HAP-1 (cell line): ENCODE measurements at places on chromosomes 6 and 20.

GRCh38 chr6:67818322-67818721, 816.8 kb upstream of the ADGRB3 start:
- DNase-seq = no peak

DNA sequence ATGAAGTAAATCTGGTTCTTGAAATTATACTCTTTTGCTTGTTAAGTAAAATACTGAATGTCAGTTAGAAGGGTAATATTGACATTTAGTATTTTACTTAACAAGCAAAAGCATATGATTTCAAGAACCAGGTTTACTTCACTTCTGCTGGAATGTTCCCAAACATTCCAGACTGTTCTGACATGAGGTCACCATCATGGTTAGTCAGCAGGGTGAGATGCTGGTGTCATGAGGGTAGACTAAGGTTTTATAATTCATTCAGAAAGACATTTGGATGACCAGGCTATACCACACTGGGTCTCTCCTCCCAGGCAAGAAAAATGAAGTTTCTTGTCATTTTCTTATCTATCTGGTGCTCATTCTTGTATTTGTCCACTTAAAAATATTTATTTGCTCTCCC, 414.4 kb upstream of the MMS22L start:
- DNase-seq = no peak

DNA sequence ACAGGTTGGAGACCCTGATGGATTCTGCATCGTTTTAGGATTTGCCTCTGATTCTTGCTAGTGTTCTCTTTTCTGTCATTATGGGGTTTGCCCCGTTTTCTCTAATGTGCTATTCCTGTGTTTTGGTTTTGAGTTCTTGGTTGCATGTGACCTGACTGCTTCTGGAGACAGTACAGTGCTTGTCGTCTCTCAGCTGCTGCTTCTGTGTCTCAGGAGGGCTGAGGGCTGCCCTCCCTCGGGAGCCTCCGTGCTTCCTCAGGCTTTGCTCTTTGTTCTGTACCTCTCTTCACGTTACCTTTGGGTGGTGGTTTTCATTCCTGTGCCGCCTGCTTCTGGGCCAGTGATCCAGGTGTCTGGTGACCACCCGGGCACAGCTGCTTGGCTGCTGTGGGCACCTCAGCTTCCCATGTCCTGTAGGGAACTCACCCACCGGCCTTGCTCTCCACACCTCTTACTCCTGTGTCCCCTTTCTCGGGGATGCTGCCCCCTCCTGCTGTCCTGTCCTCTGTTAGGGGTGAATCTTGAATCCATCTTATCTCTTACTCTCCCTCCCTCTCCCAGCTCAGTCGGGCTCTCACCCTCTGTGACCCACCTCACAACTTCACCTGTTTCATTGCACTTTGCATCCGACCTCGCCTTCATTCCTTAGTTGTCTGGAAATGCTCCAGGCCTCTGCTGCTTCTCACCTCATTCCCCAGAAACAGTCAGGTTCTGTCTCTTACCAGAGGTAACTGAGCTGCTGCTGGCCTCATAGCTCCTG, 33.2 kb downstream of the PANK2 start:
- no peak for DNase-seq

- DNase-seq = no peak
These were observed 486.0 kb downstream of the PTPRT start for GRCh38 chr20:42703744-42704143.

- no peak for DNase-seq
These were observed 85.3 kb downstream of the PTPN1 start for GRCh38 chr20:50595433-50595895.

GRCh38 chr6:129009851-129010250, 126.9 kb downstream of the LAMA2 start:
- peak; percentile 85 for DNase-seq

DNA sequence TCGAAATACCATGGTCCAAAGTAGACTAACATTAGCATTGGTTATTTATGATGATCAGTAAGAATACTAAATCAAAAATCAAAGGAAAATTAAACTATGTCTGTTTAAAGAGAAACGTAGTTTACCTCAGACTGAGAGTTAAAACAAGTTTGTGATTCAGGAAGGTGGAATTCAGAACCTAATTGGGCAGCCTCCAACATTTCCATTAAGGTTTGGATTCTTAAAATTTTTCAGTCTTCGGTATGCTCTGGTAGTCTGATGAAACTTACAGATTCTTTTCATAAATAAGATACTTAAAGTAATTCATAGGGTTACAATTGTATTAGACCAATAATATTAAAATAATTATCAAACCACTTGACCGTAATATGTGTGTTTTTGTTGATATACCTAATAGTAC, 18.6 kb downstream of the HFE start:
- no peak for DNase-seq

- DNase-seq = no peak
These were observed 160.2 kb upstream of the MARCKS start for GRCh38 chr6:113696960-113697359.

GRCh38 chr6:67538032-67538431, 1097.0 kb upstream of the ADGRB3 start:
- DNase-seq = no peak

GRCh38 chr6:35488517-35488862, 8.4 kb downstream of the TEAD3 start:
- no peak for DNase-seq

- no peak for DNase-seq
These were observed 215.5 kb downstream of the LRFN2 start for GRCh38 chr6:40371621-40372020.

GRCh38 chr20:38843346-38843745, 37.8 kb downstream of the PPP1R16B start:
- no peak for DNase-seq

DNA sequence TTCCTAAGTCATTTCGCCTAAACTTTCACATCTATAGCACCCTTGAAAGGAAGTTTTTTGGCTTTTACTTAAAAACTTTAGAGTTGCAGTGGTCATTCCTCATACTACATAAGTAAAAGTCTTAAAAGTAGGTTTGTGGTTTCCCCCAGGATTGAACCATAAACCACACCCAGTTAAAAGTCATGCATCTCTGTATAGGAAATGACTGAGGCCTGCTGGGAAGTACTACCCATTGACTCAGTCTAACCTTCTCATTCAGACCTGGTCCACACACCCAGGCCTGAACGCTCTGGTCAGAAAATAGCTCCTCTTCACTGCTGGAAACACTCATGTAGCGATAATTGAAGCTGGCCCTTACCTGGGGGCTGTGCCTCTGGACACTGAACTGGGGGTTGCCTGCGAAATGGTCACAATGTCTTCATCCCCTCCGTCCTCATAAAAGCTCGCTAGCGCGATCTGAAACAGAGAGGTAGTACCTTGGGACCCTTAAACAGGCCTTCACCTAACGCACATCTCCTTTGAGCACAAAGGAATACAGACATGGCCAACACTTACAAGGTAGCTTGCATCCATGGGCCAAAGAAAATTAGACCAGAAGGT, 2.6 kb downstream of the NSFL1C start:
- no peak for DNase-seq

GRCh38 chr6:158784505-158784904, 34.7 kb downstream of the EZR start:
- no peak for DNase-seq

DNA sequence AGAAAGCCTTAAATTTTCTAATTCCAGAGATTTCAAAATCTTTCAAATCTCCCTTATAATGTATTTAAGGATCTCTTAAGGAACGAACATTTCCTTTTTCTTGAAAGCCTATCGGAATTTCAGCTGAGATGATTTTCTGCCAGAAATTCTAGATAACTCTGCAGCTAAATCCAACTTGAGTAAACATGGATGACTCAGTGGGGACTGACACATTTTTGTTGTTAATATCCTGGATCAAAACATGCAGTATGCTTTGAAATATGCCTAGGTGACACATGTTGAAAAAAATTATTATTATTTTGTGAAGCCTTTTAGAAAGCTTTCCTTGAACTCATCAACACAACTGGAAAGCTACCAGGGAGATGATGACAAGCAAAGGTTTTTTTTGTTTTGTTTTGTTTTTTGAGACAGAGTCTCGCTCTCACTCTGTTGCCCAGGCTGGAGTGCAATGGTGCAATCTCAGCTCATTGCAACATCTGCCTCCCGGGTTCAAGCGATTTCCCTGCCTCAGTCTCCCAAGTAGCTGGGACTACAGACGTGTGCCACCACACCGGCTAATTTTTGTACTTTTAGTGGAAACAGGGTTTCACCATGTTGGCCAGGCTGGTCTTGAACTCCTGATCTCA, 140.1 kb upstream of the SNX9 start:
- DNase-seq = no peak

DNA sequence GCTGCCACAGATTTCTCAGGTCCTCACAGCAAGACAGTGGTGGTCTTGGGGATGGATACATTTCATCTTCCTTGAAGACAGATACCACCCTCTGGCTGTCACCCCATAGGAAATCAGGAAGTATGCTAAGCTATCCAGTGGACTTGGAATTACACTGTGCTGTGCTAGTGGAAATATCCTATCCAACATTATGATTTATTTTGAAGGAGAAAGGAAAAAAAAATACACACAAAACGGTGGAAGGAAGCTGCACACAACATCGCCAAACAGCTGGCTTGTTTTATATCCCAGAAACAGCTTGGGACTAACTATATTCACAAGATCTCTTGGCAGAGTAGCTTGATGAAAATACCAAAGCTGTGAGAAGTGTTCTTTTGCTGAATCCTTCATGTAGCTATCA, 257.6 kb downstream of the LAMA2 start:
- DNase-seq = no peak

- no peak for DNase-seq
These were observed 27.1 kb downstream of the CDS2 start for GRCh38 chr20:5153612-5154542.

GRCh38 chr6:127073222-127073621, 45.2 kb upstream of the RSPO3 start:
- no peak for DNase-seq

DNA sequence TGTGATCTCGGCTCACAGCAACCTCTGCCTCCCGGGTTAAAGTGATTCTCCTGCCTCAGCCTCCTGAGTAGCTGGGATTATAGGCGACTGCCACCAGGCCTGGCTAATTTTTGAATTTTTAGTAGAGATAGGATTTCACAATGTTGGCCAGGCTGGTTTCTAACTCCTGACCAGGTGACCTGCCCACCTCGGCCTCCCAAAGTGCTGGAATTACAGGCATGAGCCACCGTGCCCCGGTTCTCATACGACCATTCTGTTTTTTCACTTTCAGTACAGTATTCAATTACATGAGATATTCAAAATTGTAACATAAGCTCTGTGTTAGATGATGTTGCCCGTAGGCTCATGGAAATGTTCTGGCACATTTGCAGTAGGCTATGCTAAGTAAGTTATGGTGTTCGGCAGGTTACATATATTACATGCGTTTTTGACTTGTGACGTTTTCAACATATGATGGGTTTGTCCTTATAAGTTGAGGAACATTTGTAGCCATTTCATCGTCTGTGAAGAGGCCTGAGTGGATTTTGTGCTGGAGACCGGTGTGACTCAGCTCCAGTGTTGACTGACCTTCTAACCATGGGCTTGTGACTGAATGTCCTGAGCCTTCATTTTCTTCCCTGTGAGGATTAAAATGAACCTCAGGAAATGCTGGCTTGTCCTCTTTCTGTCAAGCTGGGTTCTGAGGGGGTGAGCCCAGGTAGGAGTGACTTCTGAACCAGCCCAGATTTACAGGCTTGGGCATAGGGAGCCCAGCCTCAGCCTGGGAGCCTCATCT, 12.2 kb downstream of the PPARD start:
- no peak for DNase-seq
